ENCODE measurements at places on chromosomes 4 and X.

DNA sequence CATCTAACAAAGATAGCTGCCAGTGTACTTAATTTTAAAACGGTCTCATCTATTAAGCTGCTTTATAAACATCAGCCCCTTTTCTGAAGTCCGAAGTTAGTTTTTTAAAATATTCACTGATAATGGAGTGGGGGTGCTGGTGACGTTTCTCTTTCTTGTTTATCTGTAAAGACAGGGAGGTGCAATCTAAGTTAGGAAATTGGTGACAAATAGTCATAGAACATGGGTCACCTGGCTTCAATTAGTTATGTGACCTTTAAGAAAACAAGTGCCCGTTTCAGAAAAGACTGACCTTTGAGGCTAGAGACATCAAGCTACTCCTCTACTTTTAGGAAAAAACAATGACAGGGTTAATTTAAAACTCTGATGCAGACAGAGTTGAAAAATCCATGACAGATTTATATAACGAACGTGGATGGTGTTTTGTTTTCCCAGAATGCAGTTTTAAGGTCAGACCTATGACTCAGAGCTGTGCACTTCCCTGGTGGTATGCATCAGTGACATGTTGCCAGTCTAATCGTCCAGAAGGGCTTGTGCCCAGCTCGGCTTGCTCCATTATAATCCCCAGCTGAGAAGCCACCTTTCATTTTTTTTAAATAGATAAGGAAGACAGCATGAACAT is 38.2 kb downstream of the FHL1 start:
- no peak for DNase-seq

DNA sequence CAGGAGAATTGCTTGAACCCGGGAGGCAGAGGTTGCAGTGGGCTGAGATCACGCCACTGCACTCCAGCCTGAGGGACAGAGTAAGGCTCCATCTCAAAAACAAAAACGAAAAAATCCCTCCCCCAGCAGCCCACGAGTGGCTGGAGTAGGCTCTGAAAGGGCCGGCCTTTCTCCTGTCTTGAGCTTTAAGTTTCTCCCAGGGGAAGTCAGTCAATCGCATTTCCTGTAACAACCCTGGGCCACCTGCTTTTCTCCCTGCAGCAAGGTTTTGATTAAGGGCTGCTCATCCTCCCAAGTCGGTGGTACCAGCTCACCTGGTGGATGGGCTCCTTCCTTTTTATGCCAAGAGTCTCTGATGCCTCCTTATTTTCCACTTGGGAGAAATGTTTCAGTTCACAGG is 2.0 kb upstream of the NYX start:
- DNase-seq, result no peak

GRCh38 chrX:116213262-116213661 is 42.7 kb downstream of the AGTR2 start:
- DNase-seq, result no peak

GRCh38 chr4:19577097-19577496 is 674.6 kb upstream of the SLIT2 start:
- DNase-seq, result no peak

DNA sequence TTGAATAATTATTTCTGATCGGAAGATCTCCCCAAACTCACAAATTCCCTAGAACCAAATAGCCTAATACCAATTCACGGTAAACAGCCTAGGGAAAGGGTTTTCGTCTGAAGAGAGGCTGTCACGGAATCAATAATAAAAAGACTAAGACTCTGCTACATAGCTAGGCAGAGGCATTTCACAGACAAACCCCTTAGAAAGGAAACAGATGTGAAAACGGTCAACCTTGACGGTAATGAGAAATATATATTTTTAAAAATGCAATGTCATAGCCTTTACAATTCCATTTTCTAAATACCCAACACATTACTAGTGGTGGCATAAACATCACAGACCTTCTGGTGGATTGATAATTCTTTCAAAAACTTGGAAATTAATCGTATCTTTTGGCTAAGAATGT is 28.4 kb downstream of the PROM1 start:
- no peak for DNase-seq

GRCh38 chr4:6969826-6970800 is 60.5 kb downstream of the TBC1D14 start:
- DNase-seq, result no peak

- no peak for DNase-seq
These were observed 30.8 kb downstream of the SPINK2 start for GRCh38 chr4:56790691-56791091.

- no peak for DNase-seq
These were observed 36.5 kb downstream of the TBL1X start for GRCh38 chrX:9501362-9501761.

- no peak for DNase-seq
These were observed at the start of gene GPR50 for GRCh38 chrX:151176231-151176750. GPR50 (plus strand) TSS chrX:151176584; CDS start chrX:151176722, 138 bp downstream.

DNA sequence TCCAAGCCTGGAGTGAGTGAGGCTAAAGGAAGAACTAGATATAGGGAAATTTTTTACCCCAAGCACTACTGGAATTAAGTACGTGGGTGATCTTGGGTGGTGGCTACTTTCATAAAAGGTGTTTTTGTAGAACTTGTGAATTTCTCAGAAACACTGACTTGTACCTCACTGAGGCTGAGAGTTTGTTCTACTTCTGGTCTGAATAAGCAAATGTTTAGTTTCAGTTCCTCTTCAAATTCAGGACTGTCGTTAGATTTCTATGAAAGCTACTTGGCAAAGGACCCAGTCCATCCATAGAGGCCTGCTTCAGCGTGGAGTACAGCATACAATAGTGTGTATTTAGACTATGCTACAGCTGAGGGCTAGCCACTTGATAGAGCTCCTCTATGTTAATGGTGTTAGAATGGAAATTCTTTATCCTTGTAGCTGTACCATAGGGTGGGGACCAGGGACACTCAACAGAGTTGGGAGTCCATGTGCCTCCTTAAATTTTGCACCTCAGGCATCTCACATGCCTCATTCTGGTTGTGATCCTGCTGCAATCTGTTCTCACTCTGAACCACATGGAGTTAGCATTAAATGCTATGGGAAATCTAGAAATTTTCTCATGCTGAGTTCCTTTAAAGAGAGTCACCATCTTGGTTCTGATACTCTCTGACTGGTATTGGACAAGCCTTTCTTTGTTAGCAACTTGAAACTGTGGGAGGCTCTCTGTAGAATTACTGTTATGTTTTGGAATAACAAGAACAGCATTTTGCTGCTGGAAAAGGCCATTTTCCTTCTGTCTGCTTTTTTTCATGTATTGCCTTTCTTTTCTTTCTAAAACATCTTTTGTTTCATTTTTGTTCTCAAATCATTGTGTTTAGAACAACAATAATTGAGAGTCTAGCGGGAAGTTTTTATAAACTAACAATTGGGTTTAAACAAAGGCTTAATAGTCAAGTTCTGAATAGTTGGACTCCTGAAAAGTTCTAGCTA is 86.8 kb downstream of the PDGFRA start:
- no peak for DNase-seq

- DNase-seq, result no peak
These were observed 84.5 kb downstream of the MAGEB17 start for GRCh38 chrX:16251782-16252181.

DNA sequence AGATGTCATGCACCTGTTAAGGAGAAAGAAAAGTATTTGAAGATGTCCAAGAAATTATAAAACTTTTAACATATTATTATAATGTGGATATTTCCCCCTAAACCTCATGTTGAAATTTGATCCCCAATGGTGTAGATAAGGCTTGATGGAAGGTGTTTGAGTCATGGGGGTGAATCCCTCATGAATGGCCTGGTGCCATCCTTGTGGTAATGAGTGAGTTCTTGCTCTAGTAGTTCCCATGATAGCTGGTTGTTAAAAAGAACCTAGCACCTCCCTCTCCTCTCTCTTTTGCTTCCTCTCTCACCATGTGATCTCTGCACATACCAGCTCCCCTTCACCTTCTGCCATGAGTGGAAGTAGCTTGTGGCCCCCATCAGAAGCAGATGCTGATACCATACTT is 176.6 kb upstream of the NR3C2 start:
- no peak for DNase-seq

- DNase-seq, result peak; percentile 88
These were observed 29.3 kb downstream of the ZNF827 start for GRCh38 chr4:145909281-145909715.

DNA sequence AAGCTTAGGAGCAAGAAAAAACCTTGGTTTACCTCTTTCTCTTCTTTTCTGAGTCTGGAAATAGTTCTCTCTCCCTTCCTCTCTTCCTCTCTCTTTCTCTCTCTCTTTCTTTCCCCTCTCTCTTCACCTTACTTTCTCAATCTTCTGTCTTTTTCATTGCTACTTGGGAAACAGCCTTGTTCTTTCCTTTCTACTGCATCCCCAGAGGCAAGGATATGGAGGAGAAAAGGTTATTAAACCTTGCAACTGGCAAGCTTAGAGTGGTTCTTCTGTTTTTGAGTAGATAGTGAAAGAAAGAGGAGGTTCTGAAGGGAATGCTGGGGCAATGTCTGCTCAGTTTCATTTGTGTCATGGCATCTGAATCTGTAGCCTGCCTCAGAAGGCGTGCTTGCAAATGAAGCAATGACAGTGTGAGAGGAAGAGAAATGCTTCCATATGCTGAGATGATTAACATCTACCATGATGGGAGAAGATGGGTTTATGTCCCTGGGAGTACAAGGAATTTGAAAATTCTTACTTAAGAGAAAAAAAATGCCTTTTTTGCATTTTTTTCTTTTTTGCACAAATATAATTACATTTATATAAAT is 190.6 kb downstream of the CEP135 start:
- DNase-seq, result no peak

DNA sequence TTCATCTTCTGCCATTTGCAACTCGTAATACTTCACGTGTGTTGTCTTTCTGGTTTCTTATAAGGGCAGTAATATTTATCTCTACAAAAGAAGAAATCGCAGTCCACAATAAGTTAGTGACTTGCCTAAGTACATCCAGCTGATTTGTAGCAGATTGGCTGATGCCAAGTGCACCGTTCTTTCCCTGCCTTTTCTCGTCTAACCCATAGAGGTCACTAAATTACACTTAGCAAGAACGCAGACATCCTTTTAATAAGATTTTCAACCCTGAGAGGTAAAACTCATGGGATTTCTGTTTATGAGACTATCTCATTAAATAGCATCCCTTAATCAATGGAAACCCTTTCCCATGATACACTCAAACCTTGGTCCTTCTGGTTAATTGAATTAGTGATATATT is 408.6 kb upstream of the ACTRT1 start:
- no peak for DNase-seq

DNA sequence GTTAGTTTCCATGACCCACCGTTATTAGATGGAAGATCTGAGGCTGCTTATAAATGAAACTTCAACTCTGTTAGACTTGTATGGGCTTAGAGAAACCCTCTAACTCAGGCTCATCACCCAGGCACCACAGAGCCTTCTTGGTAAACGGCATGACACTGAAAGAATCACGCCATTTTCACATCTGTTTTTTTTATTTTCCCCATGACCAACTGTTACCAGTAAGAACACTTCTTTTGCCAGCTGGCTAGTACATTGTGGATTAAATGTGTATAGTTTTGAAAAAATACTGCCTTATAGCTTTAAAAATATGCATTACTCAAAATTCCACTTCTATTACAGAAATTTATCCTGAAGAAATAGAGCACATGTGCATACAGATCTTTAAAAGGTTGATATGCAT is 48.0 kb upstream of the APELA start:
- no peak for DNase-seq

DNA sequence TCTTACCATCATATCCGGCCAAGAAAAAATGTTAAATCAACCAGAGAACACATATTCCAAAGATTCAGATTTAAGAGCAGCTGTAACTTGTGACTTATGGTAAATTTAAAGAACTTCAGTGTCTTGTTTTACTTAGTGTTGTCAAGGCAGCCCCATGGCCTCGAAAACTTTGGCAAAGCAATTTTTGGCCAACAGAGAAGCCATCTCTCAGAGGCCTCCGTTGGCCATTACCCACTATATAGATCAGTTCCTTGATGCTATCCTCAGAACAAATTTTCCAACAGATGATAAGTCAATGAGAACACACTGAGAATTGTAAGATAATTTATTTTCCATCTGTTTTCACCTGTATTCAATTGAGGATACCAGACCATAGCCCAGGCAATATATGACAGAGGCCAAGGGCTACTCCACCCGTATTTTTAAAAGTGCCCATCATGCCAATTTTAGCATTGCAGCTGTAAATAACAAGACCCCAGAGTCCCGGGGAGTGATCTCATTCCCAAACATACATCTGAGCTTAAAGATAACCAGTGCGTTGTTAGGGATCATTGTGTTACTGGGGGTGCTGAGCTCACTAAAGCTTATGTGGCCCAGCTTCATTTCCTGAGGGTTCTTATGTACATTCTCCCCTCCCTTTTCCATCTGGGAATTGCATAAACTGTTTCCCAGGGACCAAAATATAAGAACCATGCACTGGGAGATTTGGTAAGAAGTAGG is 50.0 kb upstream of the PDHA1 start:
- no peak for DNase-seq

DNA sequence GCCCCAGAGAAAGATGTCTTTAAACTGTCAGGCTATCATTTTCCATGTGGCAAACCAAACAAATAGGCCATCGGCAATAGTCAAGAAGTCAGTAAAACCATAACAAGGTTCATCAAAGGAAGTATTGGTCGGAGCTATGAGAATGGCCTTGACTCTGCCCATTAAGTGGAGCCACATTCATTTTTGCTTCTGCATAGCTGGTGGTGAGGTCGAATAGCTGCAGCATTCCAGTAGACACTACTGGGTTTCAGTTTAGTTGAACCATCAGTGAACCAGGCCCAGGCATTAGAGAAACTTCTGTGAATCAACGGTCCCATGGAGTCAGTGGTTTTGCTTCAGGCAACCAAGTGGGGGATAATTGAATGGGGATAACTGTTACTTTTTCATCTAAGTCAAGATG is 92.0 kb upstream of the MED14 start:
- no peak for DNase-seq

- DNase-seq, result no peak
These were observed 1.9 kb downstream of the ARHGAP10 start for GRCh38 chr4:147733716-147734344.

DNA sequence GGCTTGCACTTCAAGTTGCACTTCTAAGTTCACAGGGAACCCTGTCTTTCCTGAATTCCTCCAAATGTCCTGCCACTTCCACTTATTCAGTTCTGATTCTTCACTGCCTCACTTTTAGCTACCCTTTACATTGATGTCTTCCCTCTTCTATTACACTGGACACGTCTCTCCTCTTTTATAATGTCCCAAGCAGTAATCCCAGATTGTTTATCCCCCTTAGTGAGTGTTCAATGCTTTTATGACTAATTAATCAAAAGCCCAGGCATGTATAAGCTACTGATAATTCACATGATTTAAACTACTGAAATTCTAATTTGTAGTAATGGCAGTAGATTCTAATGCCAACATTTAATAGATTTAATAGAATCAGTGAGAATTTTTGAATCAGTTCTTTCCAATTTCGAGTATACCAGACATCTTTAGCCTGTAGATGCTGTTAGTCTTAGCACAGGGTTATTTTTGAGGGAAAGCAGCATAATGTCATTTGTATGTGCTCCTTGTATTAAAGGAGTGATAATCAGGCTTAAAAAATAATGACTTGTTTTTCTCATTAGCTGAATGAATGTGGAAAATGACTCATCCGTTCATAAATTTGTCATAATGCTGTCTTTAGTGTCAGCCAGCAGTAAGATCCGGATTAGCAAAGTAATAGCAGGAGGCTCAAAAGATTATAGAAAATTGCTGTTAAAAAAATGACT is 703.1 kb downstream of the CENPC start:
- DNase-seq, result no peak

GRCh38 chrX:110477593-110478228 is 119.1 kb downstream of the RTL9 start:
- DNase-seq, result no peak
